ENCODE measurements at places on chromosomes 1 and 21. TPM values are rescaled to one million over a fixed set of nuclear protein-coding genes. Genes with fewer than 3 reads are reported as not detected.
A peak's percentile ranks its signal among the peaks of the same experiment; 100 is the strongest.

Gene ANGPTL1
- 14.7 TPM for total RNA-seq

DNA sequence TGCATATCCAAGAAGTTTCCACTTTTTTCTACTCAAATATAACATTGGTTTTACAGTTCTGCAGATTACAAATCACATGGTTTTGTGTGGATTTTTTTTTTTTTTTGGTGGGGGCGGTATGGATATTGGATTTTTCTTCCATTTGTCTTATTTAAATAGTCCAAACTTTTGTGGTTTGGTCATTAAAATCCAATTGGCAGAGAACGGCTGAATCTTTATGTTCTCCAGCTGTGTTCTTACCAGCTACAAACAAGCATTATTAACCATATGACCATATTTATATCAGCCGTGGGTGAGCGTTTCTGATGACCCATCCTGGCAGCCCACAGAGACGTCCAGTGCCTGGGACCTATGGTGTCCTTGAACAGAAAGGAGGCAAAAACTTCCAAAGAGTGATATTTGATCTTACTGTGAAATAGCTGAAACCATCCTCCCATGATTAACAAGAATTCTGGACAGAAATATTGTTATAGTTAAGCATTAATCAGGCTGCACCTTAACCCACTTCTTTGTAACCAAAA, 200.4 kb downstream of the LYPLAL1 start:
- no peaks in the 10 kb centered on the region for H3K4me1 ChIP-seq
- no peak overlapping the region for H3K27ac ChIP-seq
- no peaks in the 10 kb centered on the region for H3K36me3 ChIP-seq
- H3K4me3 ChIP-seq: no peak overlapping the region
- DNase-seq: no peak
- no peaks in the 10 kb centered on the region for H3K27me3 ChIP-seq

DNA sequence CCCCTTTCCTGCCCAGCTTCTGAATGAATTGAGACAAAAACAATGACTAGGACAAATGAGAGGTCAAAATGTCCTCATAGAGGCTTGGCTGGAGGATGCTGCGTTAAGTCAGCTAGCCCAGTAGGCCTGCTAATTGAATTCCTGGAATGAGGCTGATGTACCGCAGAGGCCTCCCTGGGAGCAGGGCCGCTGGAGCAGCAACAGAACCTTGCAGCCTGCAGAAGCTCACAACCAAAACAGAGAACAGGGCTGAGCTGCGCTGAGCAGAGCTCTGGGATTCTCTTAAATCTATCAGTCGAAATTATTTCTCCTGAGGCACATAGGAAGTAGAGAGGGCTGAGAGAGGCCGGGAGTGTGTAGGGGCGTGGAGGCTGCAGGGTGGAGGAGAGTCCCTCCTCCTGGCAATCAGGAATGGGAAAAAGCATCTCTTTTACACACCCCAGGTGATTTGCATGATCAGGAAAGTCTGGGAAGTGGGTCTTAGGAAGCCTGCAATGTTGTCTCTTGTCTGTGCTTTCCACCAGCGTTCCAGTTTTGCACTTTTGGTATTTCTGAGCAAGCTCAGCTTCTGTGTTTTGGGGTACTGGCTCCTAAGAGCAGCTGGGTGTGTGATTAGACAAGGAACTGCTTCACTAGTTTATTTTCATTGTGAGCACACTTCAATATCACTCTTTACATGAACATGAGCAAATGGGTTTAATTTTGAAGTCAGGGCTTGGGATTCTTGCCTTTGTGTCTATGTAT, 66.5 kb downstream of the RYR2 start:
- DNase-seq: peak; percentile 28
- H3K4me3 ChIP-seq: no peak overlapping the region
- no peaks in the 10 kb centered on the region for H3K27me3 ChIP-seq
- no peaks in the 10 kb centered on the region for H3K36me3 ChIP-seq

GRCh38 chr1:210727709-210728108, 399.0 kb downstream of the HHAT start:
- H3K4me3 ChIP-seq: no peak overlapping the region
- no peaks in the 10 kb centered on the region for H3K27me3 ChIP-seq
- no peak for DNase-seq
- H3K36me3 ChIP-seq: no peaks in the 10 kb centered on the region

DNA sequence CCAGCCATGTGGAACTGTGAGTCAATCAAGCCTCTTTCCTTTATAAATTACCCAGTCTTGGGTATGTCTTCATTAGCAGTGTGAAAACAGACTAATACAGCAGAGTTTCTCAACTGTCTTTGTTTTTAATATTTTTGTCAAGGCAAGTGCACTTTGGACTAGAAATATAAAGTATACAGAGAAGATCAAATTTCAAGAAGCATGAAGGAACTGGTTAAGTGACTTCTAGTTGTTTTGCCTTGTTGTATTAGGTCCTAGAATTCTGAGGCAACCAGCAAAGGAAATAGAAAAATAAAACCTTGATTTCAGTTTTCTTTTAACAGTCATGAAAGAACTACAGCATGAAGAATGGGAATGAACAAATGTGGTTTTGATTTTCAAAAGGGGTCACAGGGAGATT, 131.1 kb upstream of the PTGFR start:
- H3K4me3 ChIP-seq: no peak overlapping the region
- H3K36me3 ChIP-seq: no peaks in the 10 kb centered on the region
- no peak overlapping the region for H3K27ac ChIP-seq
- no peaks in the 10 kb centered on the region for H3K27me3 ChIP-seq
- DNase-seq: no peak

DNA sequence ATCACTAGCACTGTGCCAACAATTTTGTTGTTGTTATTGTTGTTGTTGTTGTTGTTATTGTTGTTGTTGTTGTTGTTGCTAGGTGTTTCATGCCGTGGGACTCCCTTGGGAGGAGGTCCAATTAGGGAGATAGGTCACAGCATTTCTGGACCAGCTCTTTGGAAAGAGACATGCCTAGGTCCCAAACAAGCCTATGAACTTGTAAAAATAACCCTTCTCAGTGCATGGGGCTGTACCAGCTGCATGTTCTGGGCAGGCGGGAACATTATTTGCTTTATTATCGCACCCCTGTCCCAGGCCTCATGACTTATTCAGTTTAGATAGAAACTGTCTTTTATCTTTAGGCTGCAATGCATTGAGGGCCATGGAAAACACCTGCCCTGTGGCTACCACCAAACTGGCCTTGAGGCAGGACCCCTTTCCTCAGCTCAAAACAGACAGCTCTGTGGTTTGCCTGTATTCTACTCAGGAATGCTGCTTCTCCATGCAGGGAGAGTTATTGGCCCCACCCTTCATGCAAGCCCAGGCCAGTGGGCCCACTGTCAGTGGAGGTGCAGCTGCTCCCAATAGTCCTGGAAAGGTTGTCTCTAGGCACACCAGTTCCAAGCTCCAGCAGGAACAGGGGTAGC, 386.5 kb upstream of the BRINP3 start:
- no peak overlapping the region for H3K27ac ChIP-seq
- H3K4me3 ChIP-seq: no peak overlapping the region
- H3K36me3 ChIP-seq: no peaks in the 10 kb centered on the region
- DNase-seq: no peak
- no peaks in the 10 kb centered on the region for H3K4me1 ChIP-seq

DNA sequence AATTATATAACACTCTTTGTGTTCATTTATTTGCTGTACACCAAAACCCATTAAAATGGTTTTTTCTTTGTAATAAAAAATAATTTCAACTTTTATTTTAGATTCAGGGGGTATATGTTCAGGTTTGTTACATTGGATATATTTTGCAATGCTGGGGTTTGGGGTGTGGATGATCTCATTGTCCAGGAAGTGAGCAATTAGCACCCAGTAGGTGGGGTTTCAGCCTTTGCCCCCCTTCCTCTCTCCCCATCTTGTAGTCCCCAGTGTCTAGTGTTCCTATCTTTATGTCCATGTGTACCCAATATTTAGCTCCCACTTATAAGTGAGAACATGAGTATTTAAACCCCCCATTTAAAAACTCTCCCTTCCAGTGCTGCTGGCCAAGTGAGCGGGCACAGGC, 184.6 kb downstream of the RHOU start:
- H3K4me1 ChIP-seq: no peaks in the 10 kb centered on the region
- no peaks in the 10 kb centered on the region for H3K36me3 ChIP-seq
- H3K27ac ChIP-seq: no peak overlapping the region

DNA sequence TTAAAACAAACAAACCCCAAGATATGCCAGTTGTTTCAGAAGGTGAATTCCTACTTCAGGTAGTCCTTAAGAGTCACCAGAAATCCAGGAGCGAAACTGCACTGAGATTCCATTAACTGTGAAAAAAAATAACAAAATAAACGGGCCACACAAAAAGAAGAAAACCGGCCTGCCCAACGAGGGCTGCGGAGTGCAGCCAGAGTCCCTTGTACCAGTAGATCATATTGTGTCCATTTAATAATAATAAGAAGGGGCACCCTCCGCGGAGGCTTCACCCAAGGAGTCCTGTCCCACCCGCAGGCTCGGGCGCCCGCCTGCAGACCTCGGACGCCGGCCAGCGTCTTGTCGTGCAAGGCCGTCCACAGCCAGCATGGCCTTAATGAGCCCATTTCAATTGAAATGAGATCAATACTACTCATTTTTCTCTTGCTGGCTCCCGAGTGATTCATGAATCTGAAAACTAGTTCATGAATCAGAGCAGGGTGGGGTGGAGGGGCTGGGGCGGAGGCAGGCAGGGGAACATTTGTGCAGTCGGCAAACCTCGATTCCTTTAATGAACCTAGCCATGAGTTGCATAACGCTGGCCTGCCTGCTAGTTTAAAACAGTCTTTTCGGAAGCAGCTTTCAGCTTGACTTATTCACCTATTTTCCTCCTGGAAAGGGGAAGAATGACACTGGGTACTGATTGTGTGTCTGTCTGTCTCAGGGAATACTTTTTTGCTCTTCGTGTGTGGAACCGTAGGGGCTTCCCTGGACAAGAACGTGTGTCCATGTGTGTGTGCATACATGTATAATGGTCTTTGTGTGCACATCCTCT, 113.1 kb upstream of the IRF2BP2 start:
- DNase-seq: peak; percentile 67
- peak overlapping the region; percentile 96 for H3K27ac ChIP-seq
- peak overlapping the region; percentile 13 for H3K4me3 ChIP-seq
- no peaks in the 10 kb centered on the region for H3K27me3 ChIP-seq
- peaks cover 94% of the 10 kb centered on the region for H3K4me1 ChIP-seq
- H3K36me3 ChIP-seq: no peaks in the 10 kb centered on the region

GRCh38 chr1:181482001-181482430, 1.3 kb upstream of the CACNA1E start:
- no peaks in the 10 kb centered on the region for H3K36me3 ChIP-seq
- peak overlapping the region; percentile 16 for H3K4me3 ChIP-seq
- no peaks in the 10 kb centered on the region for H3K27me3 ChIP-seq
- no peak overlapping the region for H3K27ac ChIP-seq
- H3K4me1 ChIP-seq: peaks cover 6% of the 10 kb centered on the region
- DNase-seq: no peak

Gene TMEM167B
- 34.6 TPM for total RNA-seq

DNA sequence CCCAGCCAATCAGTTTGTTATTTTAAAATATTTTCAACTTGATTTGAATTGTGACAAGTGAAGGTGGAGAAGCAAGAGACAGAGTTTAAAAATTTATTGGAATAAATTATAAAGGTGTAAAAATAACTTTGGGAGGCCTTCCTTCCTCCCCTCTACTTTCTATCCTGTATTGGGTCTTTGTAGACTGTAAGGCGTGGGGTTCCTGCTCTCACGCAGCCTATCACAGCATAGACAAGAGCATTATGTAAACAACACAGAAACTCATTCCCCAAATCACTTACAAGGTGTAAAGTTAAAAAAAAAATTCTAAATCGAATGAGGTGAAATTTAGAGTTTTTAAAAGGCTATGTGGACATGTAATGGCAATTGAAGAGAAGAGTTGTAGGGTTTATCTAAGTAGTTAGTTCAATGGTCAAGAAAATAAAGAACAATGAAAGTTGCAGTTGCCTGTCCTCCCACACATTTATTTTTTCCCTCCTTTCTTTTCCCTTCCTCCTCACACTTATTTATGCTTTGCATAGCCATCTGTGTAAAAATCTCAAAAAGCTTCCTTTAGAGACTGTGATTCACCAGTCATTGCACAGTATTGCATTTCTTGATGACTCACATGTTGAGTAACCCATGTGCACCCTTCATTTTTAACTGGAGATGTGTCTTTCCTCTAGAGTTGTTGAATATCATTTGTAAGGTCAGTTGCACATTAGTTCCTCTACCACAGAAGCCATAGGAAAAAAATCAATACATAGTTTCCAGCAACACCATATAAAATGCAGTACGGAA, 242.2 kb downstream of the PTPRC start:
- no peak overlapping the region for H3K27ac ChIP-seq
- H3K27me3 ChIP-seq: no peaks in the 10 kb centered on the region
- no peak overlapping the region for H3K4me3 ChIP-seq
- no peaks in the 10 kb centered on the region for H3K4me1 ChIP-seq
- DNase-seq: no peak

- H3K4me1 ChIP-seq: no peaks in the 10 kb centered on the region
- H3K27me3 ChIP-seq: no peaks in the 10 kb centered on the region
- no peak overlapping the region for H3K27ac ChIP-seq
These were observed 395.0 kb upstream of the NCAM2 start for GRCh38 chr21:20603236-20603635.

- H3K4me1 ChIP-seq: no peaks in the 10 kb centered on the region
- H3K27ac ChIP-seq: no peak overlapping the region
- H3K4me3 ChIP-seq: no peak overlapping the region
- no peaks in the 10 kb centered on the region for H3K36me3 ChIP-seq
- H3K27me3 ChIP-seq: no peaks in the 10 kb centered on the region
These were observed 37.8 kb downstream of the NGF start for GRCh38 chr1:115300087-115300876.

Gene TNFSF4
- 11.5 TPM for total RNA-seq

GRCh38 chr1:228860911-228861831, 125.9 kb downstream of the RHOU start:
- H3K27me3 ChIP-seq: no peaks in the 10 kb centered on the region
- peak; percentile 11 for DNase-seq
- no peak overlapping the region for H3K27ac ChIP-seq
- H3K4me1 ChIP-seq: no peaks in the 10 kb centered on the region
- H3K4me3 ChIP-seq: no peak overlapping the region
- H3K36me3 ChIP-seq: no peaks in the 10 kb centered on the region

DNA sequence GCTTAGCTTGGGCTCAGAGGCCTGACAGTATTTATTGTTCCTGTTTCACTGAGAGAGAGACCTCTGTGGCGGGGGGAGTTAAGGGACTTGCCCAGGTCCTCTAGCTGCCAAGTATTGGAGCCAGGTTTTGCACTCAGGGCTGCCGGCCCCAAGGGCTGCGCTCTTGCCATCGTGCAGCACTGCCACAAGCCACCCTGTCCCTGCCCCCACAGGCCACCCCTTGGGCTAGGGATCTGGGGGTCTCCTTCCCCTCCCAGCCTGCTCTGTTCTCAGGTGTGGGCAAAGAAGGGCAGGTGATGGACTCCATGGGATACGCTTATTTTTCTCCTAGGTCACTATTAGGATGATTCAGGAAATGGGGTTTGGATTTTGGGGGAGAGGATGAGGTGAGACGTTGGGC, 8.7 kb downstream of the KIAA1614 start:
- peaks cover 11% of the 10 kb centered on the region for H3K4me1 ChIP-seq
- H3K27ac ChIP-seq: no peak overlapping the region
- no peak for DNase-seq
- H3K36me3 ChIP-seq: no peaks in the 10 kb centered on the region
- no peak overlapping the region for H3K4me3 ChIP-seq
- no peaks in the 10 kb centered on the region for H3K27me3 ChIP-seq

Gene PROK1
- total RNA-seq: 50.4 TPM
